Activated naive CD4-positive, alpha-beta T cell (primary cell): ENCODE measurements at places on chromosomes 2 and 18.

GRCh38 chr2:186693446-186693832, 421 bp upstream of the FAM171B start:
- no peak for DNase-seq

GRCh38 chr2:28661589-28662001, 90.0 kb upstream of the PPP1CB start:
- DNase-seq, result no peak

DNA sequence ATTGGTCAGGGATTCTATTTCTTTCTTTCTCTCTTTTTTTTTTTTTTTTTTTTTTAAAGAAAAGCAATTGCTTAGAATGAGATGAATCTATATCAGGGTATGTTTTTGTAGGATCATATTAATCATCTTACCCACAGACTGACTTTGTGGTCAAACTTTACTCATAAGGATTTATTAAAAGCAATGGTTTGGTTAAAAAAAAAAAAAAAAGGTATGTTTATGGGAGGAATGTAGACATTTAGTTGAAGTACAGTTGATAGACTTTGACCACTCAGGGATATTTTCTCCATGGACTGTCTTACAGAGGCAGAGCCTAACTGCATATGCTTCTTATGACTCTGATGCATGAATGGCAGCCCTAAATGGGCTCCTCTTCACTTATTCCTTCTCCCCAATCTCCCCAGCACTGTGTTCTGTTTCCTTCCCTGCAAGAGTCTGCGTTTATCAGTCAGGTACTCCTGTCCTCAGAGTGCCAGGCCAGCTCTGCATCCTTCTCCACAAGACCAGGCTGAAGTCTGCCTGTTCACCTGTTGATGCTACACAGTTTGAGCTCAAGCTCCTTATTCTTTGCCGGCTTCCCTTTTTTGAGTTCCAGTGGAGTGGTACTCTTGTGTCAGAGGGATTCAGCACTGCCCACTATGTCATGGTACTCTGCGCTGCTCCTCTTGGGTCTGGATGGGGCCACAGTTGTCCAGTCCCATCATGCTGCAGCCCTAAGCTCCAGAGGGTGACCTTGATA, 24.3 kb downstream of the CRIM1 start:
- DNase-seq, result no peak

GRCh38 chr2:183951630-183952029, 646.7 kb upstream of the ZNF804A start:
- DNase-seq, result no peak

DNA sequence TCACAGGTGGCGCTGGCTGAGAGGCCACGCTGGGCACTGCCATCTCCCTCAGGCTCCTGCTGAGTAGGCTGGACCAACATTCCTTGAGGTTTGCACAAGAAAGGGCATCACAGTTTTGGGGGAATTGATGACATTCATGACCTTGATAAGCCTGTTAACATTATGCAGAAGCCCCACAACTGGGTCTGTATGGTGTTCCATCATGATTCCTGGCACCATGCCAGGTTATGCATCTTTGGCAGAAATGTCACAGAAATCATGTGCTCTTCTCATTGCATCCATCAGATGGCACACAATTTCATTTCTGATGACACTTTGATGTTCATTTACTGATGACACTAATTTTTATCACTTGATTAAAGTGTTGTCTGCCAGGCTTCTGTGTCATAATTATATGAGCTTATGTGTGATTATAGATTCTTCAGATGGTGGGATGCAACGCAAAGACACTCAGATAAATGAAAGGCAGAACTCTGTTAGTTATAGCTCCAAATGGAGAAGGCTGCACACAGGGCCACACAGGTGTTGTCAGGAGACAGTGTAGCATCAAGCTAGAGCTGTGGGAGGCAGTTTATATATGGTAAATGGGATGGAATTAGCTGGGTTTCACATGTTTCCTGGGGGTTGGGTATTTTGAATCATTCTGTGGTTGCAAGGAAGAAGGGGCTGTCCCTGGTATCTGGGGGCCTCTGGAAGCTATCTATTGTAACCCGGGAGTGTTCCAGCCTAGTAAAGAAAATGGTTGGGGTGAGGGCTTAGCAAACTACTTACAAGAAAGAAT, 191.3 kb downstream of the SLC39A10 start:
- DNase-seq, result no peak

DNA sequence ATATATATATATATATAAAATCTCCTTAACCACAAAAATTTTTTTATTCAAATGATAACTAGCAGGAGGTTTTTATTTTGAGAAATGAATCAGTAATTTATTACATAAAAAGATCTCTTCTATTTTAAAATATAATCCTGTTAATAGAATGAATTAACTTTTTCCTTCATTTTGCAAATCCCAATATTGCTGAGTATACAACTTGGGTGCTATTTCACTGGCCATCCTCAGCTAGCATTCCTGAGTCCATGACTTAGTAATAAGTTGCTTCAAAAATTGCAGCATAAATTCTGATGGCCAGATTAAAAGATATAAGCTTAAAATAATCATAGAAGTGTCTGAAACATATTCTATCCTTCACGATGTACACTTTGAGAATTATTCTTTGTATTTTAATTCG, 155.6 kb downstream of the FSIP2 start:
- no peak for DNase-seq

GRCh38 chr2:68514316-68514929, 47.0 kb downstream of the APLF start:
- DNase-seq, result no peak

DNA sequence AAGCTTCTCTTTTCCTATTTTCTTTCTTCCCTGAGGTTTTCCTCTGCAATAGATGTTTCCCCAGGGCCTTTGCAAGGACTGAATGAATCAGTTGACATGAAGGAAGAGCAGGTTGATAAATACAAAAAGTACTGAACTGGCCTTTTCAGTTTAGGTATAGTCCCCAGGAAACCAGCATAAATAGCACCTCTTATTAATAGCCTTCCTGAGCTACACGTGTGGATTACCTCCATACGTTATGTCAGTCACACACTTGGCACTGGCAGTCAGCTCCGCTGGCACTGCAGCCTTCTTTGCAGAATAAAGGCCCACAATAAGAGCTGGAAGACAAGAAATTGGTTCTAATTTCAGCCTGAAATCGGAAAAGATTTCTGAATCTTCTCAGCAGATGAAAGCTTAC, 60.7 kb downstream of the KCTD18 start:
- no peak for DNase-seq

- DNase-seq, result no peak
These were observed 3.5 kb upstream of the KCNE4 start for GRCh38 chr2:223048519-223048918.

DNA sequence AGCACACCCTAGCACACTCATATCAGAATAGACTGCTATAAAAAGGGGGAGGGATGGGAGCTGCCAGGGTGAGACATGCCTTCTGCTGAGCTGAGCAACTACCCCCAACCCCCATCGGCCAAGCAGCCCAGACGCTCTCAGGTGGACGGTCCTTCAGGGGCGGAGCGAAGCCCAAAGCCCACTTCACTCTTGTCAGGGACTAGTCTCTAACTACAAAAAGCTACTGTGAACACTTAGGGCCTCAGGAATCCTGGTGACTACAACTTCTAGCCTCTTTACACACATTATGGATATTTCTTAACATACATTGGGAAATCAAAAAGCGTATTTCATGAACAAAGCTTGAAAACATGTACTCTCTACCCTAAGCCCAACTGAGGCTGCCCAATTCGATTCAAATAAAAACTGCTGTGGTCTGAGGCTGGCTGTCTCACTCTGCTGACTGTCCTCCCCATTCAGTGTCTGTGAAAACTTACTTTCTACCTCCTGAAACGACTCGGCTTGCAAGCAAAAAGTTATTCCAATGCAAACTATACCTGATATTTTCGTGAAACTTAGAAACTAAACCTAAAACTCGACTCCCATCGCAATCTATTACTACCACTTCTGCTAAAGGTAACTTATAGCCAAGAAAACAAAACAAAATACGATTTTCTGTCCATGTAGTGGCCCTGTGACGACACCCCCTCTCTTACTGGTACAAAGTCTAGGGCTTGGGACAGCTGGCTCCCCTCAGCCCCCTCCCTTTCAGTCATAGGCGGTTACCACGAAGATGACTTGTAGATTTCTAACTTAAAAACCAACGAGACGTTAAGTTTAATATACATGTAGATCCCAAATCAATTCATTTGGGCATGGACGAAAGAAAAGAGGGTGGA, 1.2 kb downstream of the SERTAD2 start:
- no peak for DNase-seq

- DNase-seq, result no peak
These were observed 1.3 kb downstream of the NGEF start for GRCh38 chr2:233011702-233012131.

GRCh38 chr2:40160751-40161218, 291.1 kb downstream of the SLC8A1 start:
- no peak for DNase-seq

DNA sequence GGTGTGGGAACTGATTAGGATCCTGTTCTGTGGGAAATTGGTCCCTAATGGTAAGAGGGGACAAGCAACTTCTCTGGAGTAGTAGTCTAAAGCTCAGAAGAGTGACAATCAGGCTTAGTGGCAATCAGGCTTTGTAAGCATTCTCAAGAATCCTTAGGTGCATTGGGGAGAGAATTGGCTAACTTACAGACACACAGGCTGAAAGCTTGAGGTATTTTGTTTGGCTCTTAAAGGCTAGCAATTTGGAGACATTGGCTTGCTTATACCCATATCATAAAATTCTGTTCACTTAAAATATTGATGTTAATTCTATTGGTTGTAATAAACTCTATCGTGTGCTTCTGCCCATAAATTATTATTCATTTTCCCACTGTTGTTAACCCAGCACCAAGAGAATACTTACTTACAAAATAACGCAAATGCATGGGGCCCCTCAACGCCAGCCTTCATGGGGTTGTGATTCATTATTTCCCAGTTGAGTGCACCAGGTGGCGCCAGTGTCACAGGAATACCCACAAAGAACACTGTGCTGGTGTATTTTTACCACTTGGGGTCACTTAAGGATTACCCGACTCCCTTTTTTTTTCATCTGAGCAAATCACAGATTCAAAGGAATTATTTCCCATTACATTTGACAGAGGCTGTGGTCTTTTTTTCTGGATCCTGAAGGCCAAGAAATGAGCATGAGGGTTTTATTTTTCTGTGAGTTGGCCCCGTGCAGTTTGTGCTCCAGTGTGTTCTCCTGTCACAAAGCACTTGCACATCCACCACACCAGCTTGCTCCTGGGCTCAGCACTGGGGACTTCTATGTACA, 45.5 kb downstream of the DDX1 start:
- DNase-seq, result peak; percentile 13
